ENCODE measurements at places on chromosomes 3 and 15.

DNA sequence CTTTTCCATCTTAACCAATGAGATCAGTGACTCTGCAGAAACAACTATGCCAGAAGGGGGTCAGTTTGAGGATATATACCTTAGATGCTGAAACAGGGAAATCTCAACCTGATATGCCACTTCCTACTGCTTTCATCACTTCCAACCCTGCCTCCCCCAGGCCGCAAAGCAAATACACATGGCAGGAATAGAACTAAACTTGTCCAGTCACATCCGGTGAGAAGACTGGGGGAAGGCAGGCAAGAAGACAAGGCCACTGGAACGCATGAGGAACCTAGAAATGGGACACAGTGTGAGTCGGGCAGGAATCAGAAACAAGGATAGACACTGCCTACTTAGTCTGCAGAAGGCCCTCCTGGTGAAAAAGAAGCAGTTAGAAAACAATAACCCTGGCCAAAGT is 90.6 kb downstream of the MYO5A start:
- DNase-seq = no peak

DNA sequence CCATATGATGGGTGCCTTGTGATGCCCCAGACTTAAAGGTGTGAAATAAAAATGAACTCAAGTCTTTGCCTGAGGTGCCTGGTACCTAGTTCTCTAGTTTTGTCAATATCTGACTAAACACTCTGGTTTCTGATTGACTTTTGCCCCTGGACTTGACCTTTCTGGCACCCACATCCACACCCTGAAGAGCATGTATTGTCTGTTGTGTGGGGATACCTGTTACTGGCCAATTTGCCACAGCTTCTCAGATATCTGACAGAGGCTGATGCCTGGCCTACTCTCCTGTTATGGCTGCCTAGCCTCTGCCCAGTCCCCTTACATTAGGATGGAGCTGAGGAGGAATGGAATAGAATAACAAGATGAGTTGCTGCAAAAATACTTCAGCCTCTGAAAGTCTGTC is 3.6 kb downstream of the ZBTB38 start:
- DNase-seq = no peak

- no peak for DNase-seq
Observed at GRCh38 chr3:27025718-27026117, 343.5 kb downstream of the NEK10 start.

DNA sequence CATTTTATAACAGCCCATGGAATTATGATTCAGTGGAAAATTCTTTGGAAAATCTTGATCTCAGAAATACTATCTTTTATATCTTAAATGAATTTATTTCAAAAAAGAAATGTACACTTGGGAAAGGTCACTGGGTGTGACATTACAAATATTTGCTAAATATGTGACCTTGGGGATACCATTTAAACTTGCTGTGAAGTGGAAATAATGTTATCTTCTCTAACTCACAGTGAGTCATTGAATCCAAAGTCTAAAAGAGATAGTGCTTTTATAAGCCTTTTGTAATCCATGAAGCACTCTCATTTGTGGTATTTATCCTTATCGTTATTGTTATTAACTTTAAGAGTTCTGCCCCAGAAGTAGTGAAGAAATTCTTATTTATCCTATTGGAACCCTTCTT is 289.8 kb upstream of the SEMA6D start:
- DNase-seq = no peak

DNA sequence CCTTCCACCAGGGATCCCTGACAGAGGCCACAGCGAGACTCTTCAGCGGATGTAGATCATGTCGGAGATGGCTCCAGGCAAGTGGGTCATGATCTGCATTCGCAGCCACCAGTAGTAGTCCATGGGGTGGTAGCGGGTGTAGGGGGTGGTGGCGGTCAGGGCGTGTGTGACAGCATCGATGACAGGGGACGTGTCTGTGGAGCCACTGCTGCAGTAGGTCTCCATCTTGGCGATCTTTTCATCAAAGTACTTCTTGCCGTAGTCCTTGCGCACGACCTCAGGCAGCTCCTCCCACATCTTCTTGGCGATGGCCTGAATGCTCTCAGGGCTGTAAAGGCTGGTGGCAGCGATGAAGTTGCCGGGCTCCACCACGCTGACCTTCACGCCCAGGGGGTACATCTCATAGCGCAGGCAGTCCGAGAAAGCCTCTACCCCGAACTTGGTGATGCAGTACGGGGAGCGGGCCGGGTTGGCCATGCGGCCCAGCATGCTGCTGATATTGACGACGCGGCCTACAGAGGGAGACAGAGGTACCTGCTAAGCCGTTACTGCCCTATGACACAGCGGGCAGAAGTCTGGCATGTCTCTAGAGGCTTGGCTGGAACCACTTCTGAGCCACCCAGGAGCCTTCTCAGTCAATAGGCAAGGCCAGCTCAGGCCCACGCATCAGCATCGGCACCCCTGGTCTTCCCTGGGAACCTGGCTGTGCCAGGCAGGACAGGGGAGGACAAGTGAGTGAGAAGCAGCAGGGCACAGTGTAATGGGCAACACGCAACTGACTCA is 43.7 kb downstream of the BDH1 start:
- DNase-seq = no peak

DNA sequence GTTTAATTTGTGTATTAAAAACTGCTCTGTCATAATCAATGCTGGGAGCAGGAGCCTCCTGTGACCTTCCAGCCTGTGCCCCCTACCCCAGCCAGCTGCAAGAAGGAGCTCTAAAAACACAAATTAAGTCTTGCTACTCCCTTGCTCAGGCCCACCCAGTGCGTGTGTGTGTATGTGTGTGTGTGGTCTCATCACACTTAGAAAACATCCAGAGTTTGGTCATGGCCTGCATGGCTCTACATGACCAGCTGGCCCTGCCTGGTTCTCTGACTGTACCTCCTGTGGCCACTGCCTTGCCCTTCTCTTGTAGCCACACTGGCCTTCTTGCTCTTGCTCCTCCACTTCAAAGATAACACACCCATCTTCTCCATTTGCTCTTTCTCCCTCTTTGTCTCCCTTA is 13.7 kb downstream of the P2RY14 start:
- DNase-seq = no peak

DNA sequence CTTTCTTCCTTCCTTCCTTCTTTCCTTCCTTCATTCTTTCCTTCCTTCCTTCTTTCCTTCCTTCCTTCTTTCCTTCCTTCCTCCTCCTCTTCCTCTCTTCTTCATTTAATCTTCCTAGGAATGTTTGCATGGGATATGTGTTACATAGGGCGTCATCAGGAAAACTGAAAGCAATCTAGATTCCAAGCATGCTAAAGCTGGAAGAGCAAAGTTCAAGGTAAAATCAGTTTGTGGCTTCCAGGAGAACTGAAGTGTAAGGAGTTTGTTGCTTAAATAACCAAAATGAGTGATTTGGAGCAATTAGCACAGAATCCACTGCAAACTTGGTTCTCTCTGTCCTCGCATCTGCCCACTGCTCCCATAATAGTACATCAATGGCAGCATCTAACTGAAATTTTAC is 716.2 kb downstream of the GBE1 start:
- no peak for DNase-seq

- no peak for DNase-seq
Observed at GRCh38 chr3:25911525-25912295, 121.8 kb downstream of the OXSM start.

GRCh38 chr3:71885006-71885405 is 100.1 kb upstream of the PROK2 start:
- no peak for DNase-seq

- no peak for DNase-seq
Observed at GRCh38 chr3:186060222-186060621, 48.7 kb downstream of the ETV5 start.

GRCh38 chr15:32683906-32684584 is 33.8 kb upstream of the GREM1 start:
- DNase-seq = no peak

DNA sequence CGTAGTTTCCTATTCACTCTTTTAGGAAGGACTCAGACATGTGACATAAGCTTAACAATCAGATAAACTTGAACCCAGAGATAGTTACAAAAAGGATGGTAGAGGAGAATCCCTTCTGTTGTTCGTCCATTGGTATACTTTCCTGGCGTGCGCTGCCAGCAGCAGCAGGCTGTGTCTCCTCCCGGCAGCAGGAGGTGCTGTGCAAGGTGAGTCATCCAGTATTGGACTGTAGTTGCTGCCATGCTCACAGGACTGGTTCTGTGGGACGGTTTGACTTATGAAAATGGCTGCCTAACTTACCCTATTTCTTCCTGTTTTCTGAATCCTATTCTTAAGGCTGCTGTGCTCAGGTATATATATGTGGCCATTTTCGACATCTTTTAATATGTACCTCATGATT is 253.4 kb upstream of the LRRC3B start:
- DNase-seq = no peak

- no peak for DNase-seq
Observed at GRCh38 chr15:80170596-80170995, 17.8 kb downstream of the FAH start.

GRCh38 chr3:139307601-139308555 is 35.9 kb upstream of the MRPS22 start:
- no peak for DNase-seq

- DNase-seq = no peak
Observed at GRCh38 chr3:13019243-13020095, 53.8 kb downstream of the IQSEC1 start.

DNA sequence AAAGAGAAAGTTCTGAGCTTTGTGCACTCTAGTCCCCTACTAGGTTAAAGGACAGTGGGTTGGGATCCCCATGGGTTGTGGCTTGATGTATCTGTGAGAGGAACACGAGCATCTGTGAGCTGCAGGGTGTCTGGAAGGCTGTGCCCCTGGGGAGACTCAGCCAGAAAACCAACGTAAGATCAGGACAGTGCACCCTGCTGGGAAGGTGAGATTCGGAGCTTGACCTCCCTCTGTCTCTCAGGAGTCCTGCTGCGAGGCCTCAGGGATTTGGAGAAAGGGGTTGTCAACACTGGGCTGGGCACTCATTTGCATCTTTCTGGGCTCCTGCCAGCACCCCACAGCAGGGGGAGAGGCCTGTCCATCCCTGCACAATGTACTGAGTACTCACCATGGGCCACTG is 15.2 kb downstream of the ANKRD63 start:
- no peak for DNase-seq

- DNase-seq = no peak
Observed at GRCh38 chr3:33732394-33732793, 14.3 kb upstream of the CLASP2 start.

GRCh38 chr3:44078863-44079262 is 162.8 kb upstream of the TOPAZ1 start:
- DNase-seq = no peak

- no peak for DNase-seq
Observed at GRCh38 chr3:9949626-9950025, 2.6 kb downstream of the PRRT3 start.

DNA sequence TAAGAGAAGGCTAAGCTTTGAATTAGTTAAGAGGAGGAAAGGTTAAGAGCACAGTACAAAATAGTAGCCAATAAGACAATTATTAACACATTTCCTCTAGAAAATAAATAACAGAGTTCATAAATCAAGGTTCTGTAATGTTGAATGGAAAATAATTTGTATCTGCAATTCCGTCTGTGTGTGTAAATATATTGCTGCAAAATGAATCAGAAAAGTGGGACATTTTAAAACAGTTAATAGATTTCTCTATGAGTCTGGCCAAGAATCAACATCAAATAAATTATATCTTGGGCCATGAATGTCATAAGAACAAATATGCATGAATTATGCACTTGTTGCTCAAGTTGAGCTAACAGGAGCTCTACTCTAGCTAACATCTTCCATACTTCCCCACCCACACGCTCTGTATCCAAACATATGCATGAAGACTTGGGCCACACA is 14.2 kb upstream of the SUCNR1 start:
- DNase-seq = no peak

DNA sequence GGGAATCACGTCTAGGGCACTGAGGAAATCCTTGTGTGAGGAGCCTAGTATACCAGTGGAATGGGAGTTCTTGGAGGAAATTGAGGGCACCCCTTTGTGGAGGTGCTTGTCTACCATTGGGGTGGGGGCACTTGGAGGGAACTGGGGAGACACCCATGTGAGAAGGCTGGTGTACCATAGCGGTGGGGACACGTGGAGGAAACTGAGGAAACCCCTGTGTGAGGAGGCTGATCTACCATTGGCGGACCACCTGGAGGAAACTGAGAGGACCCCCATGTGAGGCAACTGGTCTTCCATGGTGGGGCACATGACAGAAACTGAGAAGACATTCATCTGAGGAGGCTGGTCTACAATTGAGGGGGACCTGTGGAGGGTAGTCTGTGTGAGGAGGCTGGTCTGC is 164.5 kb downstream of the FBLN2 start:
- no peak for DNase-seq

- DNase-seq = no peak
Observed at GRCh38 chr3:63864965-63865327, 1.3 kb downstream of the ATXN7 start.

GRCh38 chr15:28026764-28027713 is 72.1 kb downstream of the OCA2 start:
- DNase-seq = no peak

DNA sequence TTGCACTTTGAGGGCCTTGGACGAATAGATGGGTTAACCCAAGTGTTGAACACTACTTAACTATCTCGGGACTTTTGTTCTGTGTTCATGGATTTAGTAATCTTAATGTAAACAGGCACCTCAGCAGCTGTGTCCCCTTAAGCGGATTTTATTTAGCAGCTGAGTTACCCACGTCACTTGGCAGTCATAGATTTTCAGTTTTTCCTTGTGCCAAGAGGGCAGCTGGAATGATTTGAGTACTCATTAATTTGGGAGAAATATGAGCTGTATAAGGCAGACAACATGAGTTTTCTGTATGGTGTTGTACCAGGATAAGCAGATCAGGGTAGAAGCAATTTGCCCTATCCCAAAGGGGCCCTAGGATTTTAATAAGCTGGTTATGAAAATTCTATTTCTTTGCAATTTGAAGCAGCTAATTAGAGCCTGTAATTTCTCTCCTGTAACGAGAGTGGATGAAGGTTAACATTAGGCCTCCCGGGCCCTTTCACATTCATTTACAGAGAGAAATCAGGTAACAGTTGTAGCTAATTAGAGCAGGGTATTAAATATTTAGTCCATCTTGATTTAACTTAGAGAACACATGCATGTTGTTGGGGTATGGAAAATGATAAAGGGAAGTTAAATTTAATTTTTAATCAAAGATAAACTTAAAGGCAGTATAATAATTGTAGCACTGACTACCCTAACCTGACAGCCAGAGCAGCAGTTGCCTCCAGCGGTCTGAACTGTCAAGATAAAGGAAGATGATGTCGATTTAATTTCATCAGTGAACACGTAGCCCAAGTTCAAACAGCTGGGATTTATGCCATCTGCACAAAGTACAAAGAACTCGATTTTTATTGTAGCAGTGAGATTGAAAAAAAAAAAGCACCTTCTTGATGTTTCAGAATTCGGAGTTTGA is 194.5 kb downstream of the LRTM1 start:
- no peak for DNase-seq

GRCh38 chr3:14511623-14512280 is 28.4 kb downstream of the GRIP2 start:
- DNase-seq = no peak

DNA sequence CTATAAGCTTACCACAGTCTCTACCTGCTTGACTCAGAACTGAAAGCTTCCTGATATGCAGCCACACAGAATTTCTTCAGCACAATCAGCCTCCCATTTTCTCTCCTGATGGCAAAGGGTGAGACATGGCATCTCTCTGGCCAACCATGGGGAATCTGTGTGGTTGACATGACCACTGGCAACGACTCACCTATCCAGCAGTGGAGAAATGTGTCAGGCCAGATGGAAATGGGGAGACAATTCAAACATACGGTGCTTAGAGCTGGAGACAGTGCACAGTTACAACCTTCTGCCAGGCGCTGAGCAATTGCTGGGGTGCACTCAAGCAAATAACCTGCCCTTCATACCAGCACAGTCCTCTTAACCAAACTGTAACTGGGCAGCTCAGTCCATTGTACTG is 3.6 kb downstream of the ZNF385D start:
- no peak for DNase-seq
